ENCODE measurements at places on chromosomes 5 and 9. TPM values are rescaled to one million over a fixed set of nuclear protein-coding genes. Genes with fewer than 3 reads are reported as not detected.

DNA sequence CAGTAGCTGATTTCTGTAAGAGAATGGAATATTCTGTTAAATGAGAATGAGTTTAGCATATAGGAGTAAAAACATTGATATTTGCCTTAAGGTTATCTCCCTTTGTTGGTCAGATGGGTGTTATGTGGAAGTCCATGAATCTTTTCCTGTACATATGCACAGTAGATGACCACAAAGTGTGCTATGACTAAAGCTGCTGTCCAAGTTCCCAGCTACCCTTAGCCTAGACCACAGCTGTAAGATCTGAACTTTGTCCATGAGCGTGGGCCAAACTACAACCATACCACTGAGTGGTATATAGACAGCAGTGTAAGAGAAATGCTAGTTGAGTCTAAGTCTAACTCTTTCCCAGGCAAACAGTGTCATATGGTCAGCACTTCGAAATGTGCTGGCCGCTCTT, 48.8 kb downstream of the CD180 start:
- ATAC-seq = peak; percentile 34

GRCh38 chr5:19855453-19855852, 132.5 kb downstream of the CDH18 start:
- ATAC-seq = no peak

Gene SLC36A2
- not detected for total RNA-seq

DNA sequence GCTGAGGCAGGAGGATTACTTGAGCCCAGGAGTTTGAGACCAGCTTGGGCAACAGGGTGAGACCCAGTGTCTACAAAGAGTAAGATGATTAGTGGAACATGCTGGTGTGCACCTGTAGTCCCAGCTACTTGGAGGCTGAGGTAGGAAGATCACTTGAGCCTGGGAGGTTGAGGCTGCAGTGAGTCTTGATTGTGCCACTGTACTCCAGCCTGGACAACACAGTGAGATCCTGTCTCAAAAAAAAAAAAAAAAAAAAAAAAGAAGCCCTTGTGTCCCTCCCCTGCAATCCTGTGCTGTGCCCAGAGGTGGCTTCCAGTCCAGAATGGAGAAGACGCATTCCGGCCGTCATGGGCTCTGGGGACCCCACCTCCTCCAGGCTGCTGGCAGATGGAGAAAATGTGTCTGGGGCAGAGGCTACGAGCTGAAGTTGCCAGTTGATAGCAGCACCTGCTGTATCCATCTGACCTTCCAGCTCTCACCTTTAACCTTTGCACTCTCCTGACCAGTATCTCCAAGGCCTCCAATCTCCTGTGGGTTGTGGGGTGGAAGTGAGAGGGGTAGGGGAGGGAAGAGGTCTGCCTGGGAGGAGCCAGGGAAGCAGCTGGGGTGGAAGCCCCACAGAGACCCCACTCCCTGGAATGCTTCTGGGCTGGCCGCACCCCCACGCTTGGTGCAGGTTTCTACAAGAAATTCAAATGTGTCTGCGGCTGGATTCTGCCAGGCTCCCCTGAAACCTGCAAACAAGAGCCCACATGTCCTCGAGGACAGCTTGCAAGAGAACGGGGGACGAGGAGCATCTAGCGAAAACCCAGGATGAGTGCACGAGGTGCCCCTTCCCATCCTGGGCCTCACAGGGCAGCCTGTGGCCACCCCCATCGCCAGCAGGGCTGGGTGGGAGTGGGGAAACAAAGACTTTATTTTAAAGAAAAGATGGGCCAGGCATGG, 148.3 kb upstream of the IER5L start:
- no peak for ATAC-seq

GRCh38 chr5:80206282-80206681, 49.6 kb downstream of the SERINC5 start:
- peak; percentile 96 for ATAC-seq

Gene EIF4E1B
- not detected for total RNA-seq

GRCh38 chr9:12954441-12954840, 179.6 kb downstream of the LURAP1L start:
- ATAC-seq = no peak

- ATAC-seq = no peak
These were observed 2.5 kb downstream of the PHF2 start for GRCh38 chr9:93578844-93579243.

GRCh38 chr5:171588790-171589189, 169.3 kb downstream of the FGF18 start:
- ATAC-seq = no peak

Gene SPAG8
- total RNA-seq = 0.58 TPM

Gene PCDHB15
- total RNA-seq = not detected

GRCh38 chr5:23591250-23591649, 83.8 kb downstream of the PRDM9 start:
- ATAC-seq = no peak

Gene IL5
- not detected for total RNA-seq

DNA sequence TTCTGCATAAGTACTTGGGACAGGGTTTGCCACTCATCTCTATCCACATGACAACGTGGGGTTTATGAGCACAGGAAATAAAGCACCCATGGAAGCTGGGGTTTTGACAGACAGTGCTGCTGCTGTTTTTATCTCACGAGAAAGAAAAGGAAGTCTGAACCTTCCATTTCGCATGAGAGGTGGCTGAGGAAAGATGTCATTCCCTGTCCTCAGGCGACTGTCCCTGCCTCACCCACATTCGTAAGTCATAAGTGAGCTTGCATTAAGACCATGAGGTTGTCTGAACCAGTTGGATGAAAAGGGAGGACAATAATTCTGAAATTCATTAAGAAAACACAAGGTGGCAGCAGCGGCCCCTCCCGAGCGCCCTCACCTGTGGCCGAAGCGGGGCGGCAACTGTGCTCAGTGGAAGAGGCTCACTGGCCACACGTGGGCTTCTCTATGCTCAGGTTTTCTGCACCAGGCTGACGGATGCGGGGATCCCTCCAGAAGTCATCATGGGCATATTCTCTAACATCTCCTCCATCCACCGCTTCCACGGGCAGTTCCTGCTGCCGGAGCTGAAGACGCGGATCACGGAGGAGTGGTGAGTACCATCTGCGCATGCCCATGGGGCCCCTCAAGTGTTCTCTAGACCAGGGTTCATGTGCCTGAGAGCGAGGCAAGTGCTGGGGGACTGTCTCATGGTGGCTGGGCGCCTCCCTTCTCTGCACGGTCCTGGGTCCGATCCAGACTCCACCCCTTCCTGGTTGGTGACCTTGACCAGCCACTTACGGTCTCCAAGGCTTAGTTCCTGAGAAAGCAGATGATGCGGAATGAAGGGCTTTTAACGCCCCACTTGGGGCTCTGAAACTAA, 54.7 kb upstream of the SUSD3 start:
- ATAC-seq = peak; percentile 89

GRCh38 chr9:137085920-137086530, 760 bp upstream of the MAN1B1 start:
- peak; percentile 0 for ATAC-seq

Gene CEP72
- total RNA-seq = 30.0 TPM

DNA sequence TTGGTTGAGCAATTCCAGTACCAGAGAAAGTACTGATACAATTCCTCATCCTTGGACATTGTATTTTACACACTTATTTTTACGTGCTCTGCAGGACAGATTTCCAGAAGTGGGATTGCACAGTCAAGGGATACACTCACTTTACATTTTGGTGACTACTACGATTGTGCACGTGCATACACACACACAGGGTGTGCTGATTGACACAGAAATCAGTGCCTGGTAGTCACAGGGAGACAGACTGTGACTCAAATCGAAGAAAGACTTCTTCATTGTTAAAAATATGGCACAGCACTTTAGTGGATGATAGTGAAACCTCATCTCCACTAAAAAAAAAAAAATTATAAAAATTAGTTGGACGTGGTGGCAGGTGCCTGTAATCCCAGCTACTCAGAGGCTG, 1.5 kb downstream of the GARIN3 start:
- peak; percentile 33 for ATAC-seq

DNA sequence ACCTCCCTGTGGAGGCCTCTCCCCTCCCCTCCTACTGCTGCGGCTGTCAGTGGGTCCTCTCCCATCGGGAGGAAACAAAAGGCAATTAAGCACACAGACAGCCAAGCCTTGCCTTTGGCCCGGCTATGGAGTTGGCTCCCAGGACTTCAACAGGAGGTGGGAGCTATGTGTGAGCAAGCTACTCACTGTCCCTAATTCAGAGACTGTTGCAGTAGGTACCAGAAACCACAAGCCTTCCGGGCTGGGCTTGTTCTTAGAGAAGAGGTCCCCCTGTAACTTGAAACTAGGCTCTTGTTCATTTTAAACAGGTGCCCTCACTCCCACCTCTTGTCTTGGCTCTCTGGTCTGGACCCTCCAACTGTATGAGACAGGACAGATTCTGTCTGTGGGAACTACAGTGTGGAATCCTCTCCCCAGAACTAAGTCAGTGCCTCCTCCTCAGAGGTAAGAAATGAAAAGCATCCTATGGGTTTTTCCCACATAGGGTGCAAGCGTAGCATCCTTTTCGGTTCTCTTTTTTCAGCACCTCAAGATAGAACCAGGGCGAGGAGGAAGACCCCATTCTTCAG, 561.1 kb downstream of the EBF1 start:
- ATAC-seq = no peak

GRCh38 chr5:146137967-146138403, 32.6 kb upstream of the PLAC8L1 start:
- ATAC-seq = no peak

DNA sequence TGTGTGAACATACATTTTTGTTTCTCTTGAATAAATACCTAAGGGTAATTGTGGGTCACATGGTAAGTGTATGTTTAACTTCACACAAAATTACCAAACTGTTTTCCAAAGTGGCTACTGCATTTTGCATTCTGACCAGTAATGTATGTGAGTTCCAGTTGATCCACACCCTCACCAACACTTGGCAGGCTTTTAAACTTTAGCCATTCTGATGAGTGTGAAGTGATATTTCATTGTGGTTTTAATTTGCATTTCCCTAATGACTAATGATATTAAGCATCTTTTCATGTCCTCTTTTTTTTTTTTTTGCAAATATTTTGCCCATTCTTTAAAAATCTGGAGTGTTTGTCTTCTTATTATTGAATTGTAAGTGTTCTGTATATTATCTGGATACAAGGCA, 53.5 kb upstream of the MAST4 start:
- ATAC-seq = no peak

DNA sequence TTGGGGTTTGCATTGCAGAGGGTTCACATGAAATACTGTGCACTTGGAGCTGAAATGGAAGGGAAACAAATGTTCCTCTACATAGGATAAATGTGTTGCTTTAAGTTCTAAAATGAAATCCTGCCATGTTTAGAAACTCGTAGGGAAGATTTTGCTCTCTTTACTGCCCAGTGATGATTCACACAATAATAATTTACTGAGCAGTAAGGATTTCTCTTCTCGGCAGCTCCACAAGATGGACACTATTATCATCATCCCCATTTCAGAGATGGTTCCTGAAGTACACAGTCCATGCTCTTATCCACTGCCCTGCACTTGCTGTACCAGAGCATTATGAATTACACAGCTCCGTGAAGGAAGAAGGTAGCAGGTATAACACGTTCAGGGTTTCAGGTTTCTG, 4.1 kb downstream of the HACD4 start:
- no peak for ATAC-seq

DNA sequence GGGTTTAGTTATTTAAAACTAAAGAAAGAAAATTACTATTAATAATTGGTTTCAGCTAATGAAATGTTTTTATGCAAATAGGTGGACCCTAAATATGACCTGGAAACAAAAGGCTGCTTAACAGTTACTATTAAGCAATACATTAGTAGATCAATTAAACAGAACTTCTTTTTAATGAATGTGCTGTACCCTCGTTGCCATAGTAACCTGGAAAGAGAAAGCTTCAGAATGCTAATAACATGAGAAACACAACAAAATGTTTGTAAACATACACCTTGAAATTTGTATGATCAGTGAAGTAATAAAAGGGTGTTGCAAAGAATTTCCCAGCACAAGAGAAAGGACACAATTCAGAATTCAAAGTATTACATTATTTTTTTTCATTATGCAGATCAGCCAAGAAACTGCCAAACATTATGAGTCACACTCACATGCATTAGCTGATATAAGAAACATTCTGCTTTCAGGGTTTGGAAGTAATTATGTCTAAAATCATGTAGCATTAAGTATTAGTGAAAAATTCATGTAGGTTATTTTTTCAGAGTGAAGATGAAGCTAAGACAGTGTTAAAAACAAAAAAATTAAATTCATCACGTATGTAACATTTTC, 348.3 kb downstream of the ISL1 start:
- ATAC-seq = no peak

Data from activated T-helper 17 cell treated with anti-CD3 and anti-CD28 coated beads, Interleukin-2, amount 50 U/mL, for 72 hours (primary cell).